ENCODE measurements at places on chromosomes 11 and 22.

GRCh38 chr11:67116758-67117105 lies 2.3 kb upstream of the KDM2A start:
- no peak for DNase-seq

DNA sequence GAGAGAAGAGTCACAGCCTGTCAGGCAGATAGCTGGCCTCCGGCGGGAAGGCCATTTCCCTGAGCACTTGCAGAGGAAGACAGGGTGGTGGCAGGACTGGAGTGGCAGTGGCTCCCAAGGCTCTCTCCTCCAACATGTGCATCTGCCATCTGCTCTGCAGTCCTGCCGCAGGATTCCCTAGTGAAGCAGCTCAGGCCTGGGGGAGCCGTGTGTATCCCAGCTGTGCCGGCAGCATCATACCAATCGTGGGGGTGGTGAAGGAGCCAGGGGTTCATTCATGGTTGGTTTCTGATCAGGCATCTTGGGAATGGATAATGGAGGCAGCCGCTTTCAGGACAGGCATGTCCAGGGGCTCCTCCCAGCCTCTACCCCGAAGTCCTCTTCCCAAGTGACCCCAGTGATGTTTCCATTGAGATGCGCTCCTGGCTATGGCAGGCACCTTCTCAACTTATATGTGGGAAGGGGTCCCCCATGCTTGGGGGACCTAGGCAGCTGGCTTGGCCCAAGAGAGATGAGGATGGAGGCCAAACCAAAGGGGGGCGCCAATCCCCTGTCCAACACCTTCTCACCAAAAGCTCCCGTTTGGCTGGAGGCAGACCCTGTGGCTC lies 6.1 kb downstream of the TAGLN start:
- DNase-seq, result no peak

DNA sequence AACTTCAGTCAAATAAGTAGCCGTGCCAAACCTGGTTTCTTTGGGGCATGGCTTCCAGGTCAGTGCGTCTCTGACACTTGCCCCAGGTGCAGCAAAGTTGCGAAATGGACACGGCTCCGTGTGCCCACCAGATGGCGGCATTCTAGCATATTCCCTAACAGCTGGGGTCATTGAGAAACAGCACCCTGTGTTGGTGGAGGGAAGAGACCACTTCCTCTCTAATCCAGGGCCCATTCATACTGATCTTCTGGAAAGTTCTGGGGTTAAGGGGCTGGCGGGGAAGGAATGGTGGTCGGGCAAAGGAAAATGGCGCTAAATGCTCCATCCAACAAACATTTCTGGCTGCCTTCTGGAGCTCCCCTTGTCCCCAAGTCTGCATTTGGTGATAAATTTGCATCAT lies 141.2 kb upstream of the TIMP3 start:
- DNase-seq, result peak; percentile 67

- DNase-seq, result no peak
Observed at GRCh38 chr11:60125956-60126585, 37.6 kb downstream of the MS4A2 start.

- no peak for DNase-seq
Observed at GRCh38 chr11:120652705-120653335, 141.3 kb downstream of the GRIK4 start.

- DNase-seq, result no peak
Observed at GRCh38 chr11:24134879-24135589, 361.8 kb upstream of the LUZP2 start.

- DNase-seq, result no peak
Observed at GRCh38 chr22:24289741-24290163, 19.1 kb downstream of the SPECC1L start.

GRCh38 chr22:44861245-44861644 lies 108.9 kb downstream of the ARHGAP8 start:
- no peak for DNase-seq

DNA sequence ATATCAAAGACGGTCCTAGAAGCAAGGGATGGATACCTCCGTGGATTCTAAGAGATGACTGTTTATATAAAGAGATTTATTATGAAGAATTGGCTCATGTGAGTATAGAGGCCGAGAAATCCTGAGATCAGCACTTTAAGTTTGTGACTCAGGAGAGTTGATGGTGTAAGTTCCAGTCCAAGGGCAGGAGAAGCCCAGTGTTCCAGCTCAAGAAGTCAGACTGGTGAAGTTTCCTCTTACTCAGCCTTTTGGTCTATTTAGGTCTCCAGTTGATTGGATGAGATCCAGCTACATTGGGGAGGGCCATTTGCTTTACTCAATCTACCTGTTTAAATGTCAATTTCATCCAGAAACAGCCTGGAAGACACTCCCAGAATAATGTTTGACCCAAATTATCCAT lies 45.1 kb downstream of the TSPAN18 start:
- DNase-seq, result no peak

GRCh38 chr11:68282141-68282860 lies 10.5 kb upstream of the C11orf24 start:
- no peak for DNase-seq

GRCh38 chr22:33000342-33001280 lies 57.6 kb downstream of the SYN3 start:
- DNase-seq, result peak; percentile 44

DNA sequence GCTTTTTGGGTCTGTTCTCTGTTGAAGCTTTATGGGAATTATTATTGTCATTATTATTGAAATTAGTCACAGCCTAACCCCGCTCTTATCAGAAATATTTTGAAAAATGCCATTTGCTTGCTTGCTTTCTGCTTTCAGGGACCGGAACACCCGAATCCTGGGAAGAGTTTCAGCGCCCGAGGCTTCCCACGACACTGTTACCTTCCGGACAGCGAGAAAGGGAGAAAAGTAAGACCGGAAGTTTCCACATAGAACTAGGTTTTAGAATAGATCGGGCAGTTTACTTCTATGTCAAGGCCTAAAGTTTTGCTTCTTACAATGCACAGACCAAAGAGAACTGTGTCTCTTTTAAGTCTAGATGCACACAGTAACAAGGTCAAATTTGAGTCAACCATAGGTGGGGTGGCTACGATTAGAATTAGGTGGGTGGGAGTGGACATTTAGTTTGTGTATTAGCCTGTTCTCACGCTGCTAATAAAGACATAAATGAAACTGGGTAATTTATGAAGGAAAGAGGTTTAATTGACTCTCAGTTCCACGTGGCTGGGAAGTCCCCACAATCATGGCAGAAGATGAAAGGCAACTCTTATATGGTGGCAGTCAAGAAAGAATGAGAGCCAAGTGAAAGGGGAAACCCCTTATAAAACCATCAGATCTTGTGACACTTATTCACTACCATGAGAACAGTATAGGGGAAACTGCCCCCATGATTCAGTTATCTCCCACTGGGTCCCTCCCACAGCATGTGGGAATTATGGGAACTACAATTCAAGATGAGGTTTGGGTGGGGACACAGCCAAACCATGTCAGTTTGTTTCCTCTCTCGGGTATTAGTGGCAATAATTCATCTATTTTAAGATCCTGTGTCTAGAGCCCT lies 12.9 kb downstream of the MPEG1 start:
- no peak for DNase-seq

DNA sequence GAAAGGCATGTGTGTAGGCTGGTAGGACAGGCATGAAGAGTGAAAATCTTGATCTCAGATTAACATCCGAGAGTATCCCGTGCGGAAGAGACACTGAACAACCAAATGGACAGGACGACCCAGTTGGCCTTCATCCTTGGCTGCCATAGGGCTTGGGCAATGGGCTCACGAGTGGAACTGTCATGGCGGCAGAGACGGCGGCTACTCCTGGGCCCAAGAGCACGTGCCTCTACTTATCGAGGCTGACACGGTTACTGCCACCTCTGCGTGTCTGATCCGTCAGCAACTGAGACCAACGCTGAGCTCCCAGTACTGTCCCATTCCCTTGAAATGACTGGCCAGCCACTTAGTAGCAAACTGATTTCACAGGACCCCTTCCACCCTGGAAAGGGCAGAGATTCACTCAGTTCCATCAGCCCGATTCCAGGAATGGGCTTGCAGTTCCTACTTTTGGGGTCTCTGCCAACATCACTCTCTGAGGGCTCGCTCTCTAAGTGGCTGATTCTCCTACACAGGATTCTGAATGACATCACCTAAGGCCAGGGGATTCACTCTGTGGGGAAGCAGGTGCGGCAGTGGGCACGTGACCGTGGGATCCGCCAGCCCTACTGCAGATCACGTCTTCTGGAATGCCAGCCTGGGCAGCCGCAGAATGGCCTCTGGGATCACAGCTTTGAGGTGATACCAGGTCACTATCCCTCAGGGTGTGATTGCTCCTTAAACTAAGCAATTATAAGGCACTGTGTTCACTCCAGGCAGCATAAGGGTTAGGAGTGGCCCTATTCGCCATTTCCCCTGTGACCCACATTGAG lies 97.8 kb downstream of the RPS6KA4 start:
- no peak for DNase-seq

GRCh38 chr11:94134651-94135512 lies 6.2 kb downstream of the PANX1 start:
- DNase-seq, result peak; percentile 91

DNA sequence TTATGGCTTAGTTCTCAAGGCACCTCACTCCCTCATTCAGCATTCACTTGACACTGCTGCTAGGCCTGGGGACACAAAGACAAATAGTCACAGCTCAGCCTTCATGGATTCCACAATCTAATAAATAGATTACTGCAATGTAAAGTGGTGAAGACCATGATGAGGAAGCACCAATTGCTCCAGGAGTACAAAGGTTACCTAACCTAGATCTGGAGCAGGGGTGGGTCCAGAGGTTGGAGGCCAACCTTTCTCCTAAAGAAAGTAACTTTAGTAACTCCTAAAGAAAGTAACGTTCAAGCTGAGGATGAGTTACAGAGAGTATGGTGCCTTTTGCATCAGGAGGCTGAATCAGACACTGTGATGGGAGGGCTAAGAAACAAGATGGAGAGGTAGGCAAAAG lies 4.1 kb downstream of the TRIM3 start:
- no peak for DNase-seq

GRCh38 chr11:119668676-119669075 lies 60.3 kb downstream of the NECTIN1 start:
- no peak for DNase-seq

DNA sequence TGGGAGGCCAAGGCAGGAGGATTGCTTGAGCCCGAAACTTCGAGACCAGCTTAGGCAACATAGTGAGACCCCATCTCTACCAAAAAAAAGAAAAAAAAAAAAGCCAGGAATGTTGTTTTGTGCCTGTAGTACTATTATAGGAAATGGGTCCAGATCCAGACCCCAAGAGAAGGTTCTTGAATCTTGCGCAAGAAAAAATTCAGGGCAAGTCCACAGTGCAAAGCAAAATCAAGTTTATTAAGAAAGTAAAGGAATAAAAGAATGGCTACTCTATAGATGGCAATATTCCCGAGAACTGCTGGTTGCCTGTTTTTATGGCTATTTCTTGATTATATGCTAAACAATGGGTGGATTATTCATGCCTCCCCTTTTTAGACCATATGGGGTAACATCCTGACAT lies 51.2 kb upstream of the RDX start:
- no peak for DNase-seq

- DNase-seq, result no peak
Observed at GRCh38 chr11:1521382-1522080, 35.0 kb upstream of the MOB2 start.

DNA sequence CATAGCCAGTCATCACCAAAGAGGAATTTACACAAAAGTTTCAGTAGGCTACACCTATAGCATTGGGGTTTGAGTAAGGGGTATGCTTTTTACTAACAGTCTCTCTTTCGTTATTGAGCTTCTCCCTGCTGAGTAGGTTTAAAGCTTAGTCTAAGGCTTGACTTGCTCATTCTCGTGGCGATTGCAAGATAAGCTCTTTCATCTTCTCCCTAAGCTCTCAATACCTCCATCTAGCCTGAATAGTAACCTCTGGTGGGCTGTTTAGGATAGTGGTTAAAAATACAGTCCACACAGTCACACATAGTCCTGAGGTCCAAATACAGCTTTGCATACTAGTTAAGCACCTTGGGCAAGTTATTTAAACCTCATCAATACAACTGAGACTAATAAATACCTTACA lies 65.6 kb downstream of the IMMP1L start:
- no peak for DNase-seq

DNA sequence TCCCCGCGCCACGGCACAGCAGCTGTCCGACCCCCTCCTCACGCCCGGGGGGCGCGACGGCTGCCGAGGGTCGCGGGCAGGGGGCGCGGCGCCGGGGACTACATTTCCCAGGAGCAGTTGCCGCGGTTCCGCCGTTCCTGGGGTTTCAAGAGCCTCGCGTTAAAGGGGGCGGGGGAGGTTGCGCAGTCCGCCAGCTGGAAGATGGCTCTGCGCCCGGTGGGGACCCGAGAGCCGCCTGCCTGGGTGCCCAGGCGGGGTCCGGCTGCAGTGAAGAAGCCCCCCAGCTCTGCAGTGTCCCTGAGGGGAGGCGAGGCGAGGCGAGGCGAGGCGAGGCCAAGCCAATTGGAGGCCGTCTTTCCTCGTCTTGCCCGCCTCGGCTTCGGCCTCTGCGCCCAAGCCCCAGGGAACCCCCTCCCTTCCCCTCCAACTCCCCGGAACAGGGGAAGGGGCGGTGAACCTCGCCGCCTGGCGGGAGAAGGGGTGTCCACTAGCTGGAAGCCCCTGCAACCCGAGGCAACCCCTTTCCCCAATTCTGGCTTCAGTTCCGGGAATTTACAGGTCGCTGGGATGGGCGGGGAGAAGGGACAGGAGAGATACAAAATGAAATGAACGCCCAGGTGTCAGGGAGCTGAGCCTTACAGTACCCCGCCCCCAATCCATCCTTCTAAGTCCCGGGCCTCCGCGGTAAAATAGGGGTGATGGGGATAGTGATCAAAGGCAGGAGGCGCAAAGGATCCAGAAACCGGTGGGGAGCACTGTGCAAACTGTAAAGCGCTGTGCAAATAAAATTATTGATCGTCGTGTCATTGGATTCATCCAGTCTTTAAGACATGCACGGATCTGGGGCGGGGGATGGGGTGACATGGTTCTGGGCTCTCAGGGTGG lies 5.2 kb upstream of the GCAT start:
- DNase-seq, result peak; percentile 42

DNA sequence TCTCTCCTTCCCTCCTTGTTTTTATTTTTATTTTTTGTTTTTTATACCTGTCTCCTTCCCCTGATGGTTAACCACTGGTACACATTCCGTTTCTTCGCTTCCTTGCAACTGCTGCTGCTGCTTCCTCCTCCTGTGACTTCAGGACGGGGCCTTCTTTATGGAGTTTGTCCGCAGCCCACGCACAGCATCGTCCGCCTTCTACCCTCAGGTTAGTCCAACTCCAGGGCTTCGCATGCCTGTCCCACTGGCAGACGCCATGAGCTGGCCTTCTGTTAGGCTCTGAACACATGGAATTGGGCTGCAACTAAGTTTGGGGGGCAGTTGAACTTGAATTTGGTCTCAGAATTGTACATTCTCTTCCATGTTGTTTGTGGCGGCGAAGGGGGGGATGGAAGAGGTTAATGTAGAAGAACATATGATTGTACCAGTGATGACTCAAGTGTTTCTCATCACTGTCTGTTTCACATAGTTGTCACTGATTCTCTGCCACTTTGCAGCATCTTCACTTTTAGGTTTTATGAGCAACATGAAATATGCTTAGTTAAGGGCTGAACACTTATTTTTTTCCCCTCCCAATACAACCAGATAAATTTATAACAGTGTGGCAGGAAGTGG lies 83.0 kb upstream of the YWHAH start:
- DNase-seq, result no peak

- no peak for DNase-seq
Observed at GRCh38 chr11:102438311-102439062, 14.1 kb downstream of the TMEM123 start.

- DNase-seq, result no peak
Observed at GRCh38 chr22:39094717-39095389, 2.2 kb upstream of the APOBEC3H start.

Measured in AG10803 (cell line).